ENCODE measurements at places on chromosomes 1 and 21. TPM values are rescaled to one million over a fixed set of nuclear protein-coding genes. Genes with fewer than 3 reads are reported as not detected.

GRCh38 chr1:210598135-210598652 is 269.5 kb downstream of the HHAT start:
- DNase-seq, result peak; percentile 66

DNA sequence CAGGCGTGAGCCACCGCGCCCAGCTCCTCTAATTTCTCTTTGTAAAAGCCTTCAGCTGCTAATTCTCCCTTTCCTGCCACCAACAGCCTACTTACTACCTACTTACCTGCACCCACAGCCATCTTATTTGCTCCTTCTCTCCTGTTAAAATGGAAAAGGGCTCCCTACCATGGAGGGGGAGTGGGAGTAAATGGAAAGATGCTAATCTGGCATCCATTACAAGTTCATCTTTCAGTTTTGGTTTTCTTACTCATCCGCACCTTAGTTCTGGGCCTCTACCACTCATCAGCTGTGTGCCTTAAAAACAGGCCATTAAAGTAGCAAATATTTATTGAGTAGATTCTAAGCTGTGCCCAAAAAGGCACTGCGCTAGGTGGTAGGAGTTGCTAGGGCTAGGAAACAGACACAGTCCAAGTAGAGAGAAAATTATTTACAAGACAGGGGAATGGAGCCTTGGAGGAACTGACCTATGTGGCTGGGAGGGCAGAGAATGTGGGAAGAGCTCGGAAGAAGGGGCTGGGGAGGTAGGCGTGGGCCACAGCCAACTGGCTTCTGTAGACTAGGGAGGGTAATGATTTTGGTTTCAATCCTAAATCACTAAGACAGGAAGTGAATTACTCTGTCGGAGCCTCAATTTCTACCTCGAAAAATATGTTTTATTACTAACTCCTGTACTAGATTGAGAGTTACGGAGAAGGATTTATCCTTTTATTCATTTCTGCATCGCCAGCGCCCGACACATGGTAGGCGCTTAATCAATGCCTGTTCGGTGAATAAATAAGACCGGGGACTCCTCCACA is 685 bp upstream of the DDI2 start:
- no peak for DNase-seq

DNA sequence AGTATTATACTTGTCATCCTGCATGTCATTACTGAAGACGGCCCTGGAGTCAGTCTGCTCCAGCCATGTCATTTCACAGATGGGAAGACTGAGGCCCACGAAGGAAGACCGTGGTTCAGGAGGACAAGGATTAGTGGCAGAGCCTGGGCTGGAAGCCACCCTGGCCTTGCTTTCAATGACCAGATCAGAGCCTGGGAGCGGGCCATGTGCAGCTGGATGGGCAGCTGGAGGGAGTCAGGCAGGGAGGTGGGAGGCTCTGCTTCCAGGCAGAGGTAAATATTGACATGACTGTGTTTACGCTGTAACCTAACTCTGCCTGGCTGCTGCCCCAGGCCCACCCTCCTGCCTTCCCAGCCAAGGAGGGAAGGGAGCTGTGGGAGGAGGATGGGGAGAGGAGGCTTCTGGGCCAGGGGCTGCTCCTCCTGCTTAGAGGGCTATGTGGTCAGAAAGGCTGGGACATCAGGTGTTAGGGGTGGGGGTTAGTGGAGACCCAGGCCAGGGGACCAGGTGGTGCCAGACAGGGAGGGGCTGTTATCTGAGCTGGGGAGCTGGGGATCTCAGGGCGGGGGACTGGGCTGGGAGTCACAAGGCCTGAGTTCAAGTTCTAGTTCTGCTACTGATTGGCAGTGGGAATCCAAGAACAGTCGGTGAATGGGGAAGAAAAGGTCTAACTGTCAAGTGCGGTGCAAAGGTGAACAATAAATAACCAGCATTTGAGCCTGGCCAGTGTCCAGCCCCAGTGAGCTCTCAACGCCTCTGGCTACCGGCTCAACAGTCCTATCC is 48.5 kb upstream of the ECE1 start:
- no peak for DNase-seq

NTMT2 gene
- not detected for polyA plus RNA-seq

DNA sequence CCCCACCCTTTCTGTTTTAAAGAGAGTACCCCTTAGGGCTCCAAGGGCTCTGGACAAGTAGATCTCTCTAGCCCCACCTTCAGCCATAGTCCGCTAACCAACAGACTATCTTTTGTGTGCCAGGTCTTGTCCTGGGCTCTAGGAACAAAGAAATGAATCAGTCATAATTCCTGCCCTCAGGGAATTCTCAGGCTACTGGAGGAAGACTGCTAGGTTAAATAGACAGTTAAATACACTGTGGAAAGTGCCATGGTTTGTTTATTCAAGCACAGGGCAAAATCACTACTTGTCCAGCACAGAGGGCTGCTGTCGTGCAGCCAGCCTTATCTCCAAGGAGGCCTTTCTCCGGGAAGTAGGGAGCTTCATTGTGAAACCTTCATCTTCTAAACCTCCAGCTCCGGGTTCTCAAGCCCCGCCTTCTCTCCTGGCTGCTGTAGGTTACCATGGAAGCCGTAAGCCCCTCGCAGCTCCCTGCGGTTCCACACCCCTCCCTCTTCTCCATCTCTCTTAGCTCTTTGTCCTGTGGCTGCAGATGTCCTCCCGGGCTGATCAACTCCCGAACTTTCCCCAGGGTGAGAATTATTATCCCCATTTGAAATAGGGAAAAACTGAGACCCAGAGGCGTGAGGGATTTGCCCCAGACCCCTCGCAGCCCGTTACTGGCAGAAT is 29.8 kb downstream of the SHISAL2A start:
- peak; percentile 55 for DNase-seq

- no peak for DNase-seq
These were observed 101.3 kb upstream of the ESRRG start for GRCh38 chr1:216824511-216824910.

DNA sequence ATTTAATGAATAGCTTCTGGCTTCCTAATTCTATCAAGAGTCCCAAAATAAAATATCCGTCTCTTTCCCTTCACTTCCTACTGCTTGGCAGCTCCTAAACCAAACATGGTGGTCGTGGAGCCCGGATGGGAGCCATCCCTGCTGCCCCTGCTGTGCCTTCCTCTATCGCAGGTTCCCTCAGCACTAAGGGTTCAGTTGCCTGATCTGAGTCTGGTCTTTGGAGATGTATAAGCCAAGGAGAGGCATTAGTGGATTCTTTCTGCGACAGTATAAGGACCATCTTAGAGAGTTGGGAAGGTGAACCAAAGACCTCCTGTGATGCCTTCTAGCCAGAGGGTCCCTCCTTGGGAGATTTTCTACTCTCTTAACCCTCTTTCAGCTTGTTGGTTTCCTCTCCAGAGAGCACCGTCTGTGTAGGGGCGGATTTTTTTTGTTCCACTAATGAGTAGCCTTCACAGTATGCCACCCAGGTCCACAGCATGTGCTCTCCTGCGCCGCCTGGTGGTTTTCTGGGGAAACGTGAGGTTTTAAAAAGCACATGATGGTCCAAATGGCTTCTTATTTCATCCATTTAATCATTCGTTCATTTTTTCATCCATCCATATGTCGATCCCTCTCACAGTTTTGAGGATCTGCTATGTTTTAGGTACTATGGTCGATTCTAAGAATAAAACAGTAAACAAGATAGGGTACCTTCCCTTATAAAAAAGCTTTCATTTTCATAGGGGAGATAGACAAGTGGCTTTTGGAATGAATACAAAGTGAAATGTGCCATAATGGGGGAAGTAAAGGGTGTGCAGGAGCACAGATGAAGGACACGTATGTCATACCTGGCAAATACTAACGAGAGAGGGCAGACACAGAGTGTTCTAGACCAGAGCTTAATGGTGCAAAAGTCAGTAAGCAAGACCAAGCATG is 71.0 kb downstream of the NFASC start:
- DNase-seq, result peak; percentile 57

DNA sequence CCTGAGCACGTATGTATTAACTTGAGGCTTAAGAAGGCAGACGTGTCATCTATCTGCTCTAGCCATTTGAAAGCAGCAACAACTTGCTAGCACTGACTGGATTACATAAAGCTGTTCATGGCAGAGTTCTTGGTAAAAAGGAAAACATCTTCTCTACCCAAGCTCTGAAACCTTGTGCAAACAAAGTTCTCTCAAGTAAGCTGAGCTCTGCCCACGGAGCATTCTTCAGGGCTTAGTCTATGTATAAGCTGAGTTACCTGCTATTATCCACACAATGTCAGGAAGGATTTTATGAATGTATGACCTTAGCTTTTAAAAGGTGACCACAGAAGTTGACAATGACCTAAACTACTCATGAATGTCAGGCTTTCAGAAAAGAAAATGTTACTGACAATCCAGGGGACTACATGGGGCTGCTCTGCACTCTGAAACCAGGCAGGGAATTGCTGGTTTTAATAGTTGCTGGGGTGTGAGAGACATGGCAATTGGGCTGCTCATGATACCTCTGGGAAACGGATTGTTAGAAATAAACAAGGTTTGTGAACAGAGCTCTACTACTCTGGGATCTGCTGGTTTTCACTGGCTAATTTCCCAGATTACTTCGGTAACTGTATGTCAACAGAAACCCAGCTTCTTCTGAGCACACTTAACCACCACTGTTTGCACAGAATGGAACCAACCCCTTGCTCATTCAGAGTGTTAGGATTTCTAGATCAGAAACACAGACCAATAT is 29.6 kb upstream of the CCN1 start:
- no peak for DNase-seq

PGLYRP4 gene
- polyA plus RNA-seq, result not detected

GRCh38 chr1:210900079-210900478 is 233.9 kb downstream of the KCNH1 start:
- no peak for DNase-seq

- DNase-seq, result peak; percentile 47
These were observed 5.1 kb downstream of the MAP7D1 start for GRCh38 chr1:36160949-36161485.

- no peak for DNase-seq
These were observed 613 bp upstream of the ERO1B start for GRCh38 chr1:236282425-236282716.

- DNase-seq, result no peak
These were observed 9.2 kb downstream of the SPATA6 start for GRCh38 chr1:48462716-48463302.

DNA sequence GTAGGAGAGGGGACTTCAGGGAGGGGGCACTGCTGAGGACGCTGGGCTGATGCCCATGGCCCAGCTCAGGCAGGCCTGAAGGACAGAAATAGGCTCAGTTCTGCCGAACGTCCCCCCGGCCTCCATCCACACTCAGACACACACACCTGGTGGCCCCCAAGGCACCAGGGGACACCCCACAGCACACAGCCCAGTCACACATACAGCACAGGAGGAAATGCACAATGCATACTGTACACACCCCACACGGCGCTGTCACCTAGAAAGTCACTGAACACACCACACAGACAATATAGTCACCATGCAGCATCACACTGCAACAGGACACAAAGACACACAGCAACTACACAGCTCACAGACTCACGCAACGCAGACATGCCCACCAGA is 562 bp downstream of the SYTL1 start:
- DNase-seq, result no peak

DNA sequence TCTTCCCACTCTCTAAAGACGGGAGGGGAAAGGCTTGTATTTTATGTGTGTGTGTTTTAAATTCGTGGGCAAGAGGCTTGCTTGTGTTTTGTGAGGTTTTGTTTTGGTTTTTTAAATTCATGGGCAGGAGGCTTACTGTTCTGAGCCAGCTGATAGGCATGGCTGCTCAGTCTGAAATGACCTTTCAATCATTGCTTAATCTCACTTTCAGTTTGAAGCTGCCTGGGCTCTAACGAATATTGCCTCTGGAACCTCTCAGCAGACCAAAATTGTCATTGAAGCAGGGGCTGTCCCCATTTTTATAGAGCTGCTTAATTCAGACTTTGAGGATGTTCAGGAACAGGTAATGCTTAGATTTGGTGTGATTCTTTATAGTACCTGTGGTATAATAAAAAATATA is 20.3 kb upstream of the TXLNA start:
- no peak for DNase-seq

GRCh38 chr1:217134857-217135568 is 411.8 kb upstream of the ESRRG start:
- DNase-seq, result no peak

DNA sequence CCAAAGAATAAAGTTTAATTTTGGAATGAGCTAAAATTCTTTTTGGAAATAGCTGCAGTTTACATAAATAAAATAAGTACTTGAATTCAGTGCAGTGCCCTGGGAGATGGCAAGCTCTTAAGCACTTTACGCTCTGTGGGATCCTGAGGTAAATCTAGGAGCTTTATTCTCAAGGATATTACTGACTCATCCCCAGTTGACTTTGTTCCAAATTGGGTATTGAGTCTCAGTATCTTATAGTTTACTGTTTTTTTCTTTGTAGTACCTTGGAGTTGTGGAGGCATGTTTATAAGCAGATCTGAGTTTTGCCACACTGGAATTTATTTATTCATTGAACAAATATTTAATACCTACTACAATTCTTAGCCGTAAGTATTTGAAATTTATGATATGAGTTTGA is 27.4 kb upstream of the HRNR start:
- DNase-seq, result no peak

DNA sequence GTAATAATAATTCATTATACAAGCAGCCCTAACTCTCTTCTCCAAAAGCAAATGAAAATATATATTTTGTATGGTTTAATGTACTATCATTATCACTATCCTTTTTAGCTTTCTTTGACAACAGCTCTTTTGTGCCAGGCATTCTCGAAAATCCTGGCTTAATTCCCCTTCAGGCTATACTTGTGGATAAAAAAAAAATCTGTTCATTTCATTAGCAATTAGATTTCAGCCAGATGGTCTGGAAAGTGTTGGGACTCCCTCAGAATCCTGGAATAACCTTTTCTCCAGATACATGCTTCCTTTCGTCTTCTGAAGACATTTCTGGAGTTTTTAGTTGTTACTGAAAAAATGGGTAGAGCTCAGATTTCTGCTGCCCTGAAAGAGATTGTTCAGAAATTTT is 83.4 kb upstream of the PLPPR4 start:
- no peak for DNase-seq

UHMK1 gene
- polyA plus RNA-seq, result 21.0 TPM

GRCh38 chr1:37914719-37915475 is 32.0 kb downstream of the INPP5B start:
- no peak for DNase-seq

All from A549 (cell line).